ENCODE measurements at places on chromosomes 7 and 10. TPM values are rescaled to one million over a fixed set of nuclear protein-coding genes. Genes with fewer than 3 reads are reported as not detected.
A peak's percentile ranks its signal among the peaks of the same experiment; 100 is the strongest.

The WNT8B gene
- 0.29 TPM for total RNA-seq

The BTBD16 gene
- not detected for total RNA-seq

DNA sequence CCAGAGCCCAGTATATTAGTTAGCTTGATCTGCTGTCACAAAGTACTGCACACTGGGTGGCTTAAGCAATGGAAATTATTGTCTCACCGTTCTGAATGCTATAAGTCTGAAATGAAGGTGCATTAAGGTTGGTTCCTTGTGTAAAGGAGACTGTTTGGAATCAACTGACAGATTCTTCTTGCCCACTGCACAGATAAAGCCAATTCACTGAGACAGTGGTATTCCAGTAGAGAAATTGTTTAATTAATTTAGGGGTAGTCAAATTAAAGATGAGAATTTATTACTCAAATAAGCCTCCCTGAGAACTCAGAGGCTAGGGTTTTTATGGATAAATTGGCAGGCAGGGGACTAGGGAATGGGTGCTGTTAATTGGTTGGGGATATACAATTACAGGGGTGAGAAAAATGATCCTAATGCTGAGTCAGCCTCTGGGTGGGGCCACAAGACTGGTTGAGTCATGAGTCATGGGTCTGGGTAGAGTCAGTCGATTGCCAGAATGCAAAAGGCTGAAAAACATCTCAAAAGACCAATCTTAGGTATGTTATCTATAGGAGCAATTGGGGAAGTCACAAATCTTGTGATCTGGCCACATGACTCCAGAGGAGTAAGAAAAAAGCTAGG is 23.5 kb upstream of the SAMD9L start:
- DNase-seq, result no peak
- H3K27ac ChIP-seq, result no peak overlapping the region
- no peaks in the 10 kb centered on the region for H3K36me3 ChIP-seq
- no peaks in the 10 kb centered on the region for H3K4me1 ChIP-seq
- H3K27me3 ChIP-seq, result no peaks in the 10 kb centered on the region

DNA sequence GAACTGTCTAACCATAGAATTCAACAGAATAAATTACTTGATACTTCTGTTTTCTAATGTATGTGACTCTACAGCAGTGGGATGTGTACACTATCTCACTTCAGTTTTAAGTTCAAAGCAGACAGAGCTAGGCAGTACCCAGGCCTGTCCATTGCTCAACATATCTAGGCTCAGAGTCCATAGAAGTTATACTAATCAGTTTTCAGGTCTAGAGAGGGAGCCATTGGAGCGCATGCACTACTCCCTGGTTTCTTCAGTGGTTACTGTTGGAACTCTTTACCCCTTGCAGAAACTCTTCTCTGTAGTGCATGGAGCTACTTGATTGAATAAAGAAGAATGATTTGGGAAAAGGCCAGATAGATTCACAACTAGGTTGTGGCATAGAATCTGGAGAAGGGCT is 4.4 kb downstream of the CD36 start:
- no peak overlapping the region for H3K27ac ChIP-seq
- H3K4me3 ChIP-seq, result no peak overlapping the region
- no peaks in the 10 kb centered on the region for H3K27me3 ChIP-seq
- no peaks in the 10 kb centered on the region for H3K36me3 ChIP-seq

DNA sequence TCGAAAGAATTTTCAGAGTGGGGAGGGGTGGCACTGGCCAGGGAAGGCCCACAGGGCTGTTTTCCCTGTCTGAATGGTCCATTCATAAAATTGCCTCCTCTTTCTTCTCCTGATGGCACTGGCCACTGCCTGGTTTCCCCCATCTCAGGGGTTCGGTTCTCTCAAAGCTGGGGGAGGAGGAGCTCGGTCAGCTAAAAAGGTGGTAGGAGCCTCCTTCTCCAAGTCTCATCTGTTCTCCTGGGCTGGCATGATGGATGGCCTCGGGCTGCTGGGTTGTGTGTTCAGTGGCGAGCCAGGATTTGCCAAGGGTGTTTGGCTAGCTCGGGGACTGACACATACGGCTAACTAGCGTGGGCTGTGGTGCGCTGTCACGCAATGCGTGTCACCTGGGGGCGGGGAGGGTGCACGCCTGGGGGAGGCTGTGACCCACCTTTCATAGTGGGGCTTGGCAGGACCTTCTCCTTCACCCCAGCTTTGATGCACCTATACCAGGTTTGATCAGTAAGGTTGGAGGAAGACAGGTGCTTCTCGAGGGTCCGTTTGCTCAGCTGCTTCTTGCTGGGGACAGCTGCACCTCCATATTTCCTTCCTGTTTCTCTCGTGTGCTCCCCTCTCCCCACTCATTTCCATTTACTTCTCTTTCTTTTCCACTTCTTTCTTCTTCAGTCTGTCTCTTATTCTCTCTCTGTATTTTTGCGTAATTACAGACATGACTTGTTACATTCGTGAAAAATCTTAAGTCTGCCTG is 36.3 kb downstream of the RBM20 start:
- no peaks in the 10 kb centered on the region for H3K4me1 ChIP-seq
- no peak for DNase-seq
- no peaks in the 10 kb centered on the region for H3K27me3 ChIP-seq
- no peak overlapping the region for H3K27ac ChIP-seq
- no peak overlapping the region for H3K4me3 ChIP-seq

DNA sequence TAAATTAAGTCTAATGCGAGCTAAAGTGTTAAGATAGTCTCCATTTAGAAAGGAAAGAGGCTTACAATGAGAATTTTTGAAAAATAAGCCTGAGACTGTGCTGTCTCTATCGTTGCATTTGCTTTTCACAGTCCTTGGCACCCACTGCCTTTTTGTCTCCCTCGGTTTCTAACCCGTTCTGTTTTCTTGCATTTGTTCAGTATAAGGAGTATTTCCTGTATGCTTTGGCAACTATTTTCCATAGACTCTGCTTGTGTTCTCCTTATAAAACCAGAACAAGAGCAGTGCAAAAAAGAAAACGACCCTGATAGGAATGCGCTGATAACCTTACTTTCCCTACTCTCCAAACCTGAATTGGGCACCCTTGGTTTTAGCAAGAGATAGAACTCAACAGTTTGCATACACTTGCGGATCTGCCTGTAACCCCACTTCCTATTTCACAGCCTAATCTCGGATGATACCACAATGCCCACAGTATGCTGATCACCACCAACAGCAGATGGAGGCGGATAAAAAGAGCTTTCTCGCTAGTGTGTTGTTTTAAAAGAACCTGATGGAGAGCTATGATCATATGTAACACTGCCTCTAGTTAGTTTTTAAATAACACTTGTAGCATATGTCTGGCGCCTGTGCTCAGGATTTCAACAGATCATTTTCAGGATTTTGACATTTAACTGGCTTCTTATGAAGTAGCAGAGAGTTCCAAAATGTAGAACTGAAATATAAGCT is 1.6 kb upstream of the ARHGAP12 start:
- no peaks in the 10 kb centered on the region for H3K36me3 ChIP-seq
- peak overlapping the region; percentile 85 for H3K4me3 ChIP-seq
- H3K4me1 ChIP-seq, result peaks cover 22% of the 10 kb centered on the region
- no peaks in the 10 kb centered on the region for H3K27me3 ChIP-seq

- H3K27ac ChIP-seq, result no peak overlapping the region
- H3K4me3 ChIP-seq, result no peak overlapping the region
- no peak for DNase-seq
- H3K27me3 ChIP-seq, result no peaks in the 10 kb centered on the region
Observed at GRCh38 chr10:100208276-100208675, 21.1 kb downstream of the CHUK start.

- no peaks in the 10 kb centered on the region for H3K36me3 ChIP-seq
- peaks cover 2% of the 10 kb centered on the region for H3K4me1 ChIP-seq
- H3K27ac ChIP-seq, result no peak overlapping the region
- H3K4me3 ChIP-seq, result no peak overlapping the region
- no peak for DNase-seq
Observed at GRCh38 chr7:28813243-28813962, 144.7 kb downstream of the TRIL start.

Measured in PC-3 (cell line).